ENCODE measurements at places on chromosomes 5 and 9.

DNA sequence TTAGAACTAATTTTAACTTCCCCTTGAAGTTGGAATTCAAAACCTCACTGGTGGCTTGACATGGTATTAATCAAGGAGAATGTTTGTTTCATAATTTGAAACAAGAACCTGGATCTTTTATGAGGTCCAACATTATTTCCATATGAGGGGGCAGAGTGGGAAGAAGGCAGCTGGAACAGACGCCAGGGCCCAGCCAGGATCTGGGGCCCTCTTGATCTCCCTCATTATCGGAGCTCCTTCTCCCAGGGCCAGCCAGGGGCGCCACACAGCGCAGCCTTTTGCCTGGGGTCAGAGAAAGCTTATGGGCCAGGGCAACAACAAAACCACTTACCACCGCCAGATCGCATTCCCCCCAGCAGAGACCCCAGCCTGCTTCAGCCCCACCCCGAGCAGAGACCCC lies 27.1 kb upstream of the NKD2 start:
- DNase-seq: no peak

DNA sequence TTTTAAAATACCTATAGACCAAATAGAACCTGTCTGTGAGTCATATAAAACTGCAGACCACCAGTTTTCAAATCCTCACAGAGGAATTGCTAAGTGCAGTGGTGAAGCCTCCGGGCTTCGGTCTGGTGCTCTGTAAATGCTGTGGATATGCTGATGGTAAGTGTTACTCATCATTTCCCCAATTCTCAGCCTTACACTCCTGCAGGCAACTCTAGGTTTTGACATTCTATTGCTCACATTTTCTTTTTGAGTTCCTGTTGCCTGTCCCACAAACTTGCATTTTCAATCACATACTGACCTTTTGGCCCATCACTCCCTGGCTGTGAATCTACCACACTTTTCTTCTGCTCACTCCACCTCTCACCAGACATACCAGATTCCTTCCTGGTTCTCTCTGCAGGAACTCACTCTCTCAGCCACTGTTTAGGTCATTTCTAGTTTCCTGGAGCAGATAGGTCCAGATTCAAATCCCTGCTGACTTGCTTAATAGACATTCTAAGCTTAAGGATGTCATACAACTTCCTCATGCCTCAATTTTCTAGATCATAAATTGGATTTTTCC lies 192.9 kb downstream of the RAB3C start:
- DNase-seq: no peak

DNA sequence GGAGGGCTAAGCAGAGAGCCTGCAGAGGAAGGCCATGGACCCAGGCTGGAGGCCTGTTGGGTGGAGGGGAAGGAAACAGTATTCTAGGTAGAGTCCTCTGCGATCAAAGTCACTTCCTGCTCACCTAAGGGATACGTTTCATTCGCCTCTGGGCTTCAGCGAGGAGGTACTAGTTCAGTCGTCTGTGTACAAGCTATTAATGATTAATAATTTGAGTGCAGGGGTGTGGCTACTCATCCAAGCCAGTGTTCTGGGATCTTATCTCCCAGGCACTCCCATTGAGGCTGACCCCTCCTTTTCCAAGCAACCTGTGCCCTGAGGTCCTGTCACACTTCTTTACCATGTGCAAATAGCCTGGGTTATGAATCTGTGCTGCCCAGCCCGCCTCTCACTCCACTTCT lies 25.2 kb downstream of the RALGPS1 start:
- no peak for DNase-seq

GRCh38 chr9:20603524-20604268 lies 18.6 kb downstream of the MLLT3 start:
- no peak for DNase-seq

DNA sequence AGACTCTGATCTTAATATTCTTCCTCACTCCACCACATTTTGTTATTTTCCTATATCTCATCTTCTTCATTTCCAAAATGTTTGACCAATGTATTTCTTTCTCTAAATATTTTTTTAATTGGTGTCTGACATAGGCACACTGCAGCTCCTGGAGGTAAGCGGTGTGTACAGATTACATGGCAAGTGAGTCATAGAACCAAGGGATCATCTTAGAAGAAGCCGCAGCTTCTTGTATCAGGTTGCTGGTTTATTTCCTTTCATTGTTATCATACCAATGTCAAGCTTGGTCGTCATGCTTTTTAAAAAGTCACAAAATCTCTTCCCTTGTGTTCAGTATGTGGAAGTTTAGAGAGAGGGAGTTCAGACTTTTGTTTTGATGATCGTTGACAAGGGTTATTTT lies 526.1 kb upstream of the CDH18 start:
- DNase-seq: no peak

- DNase-seq: no peak
Observed at GRCh38 chr9:3857673-3858072, 331.9 kb upstream of the RFX3 start.

DNA sequence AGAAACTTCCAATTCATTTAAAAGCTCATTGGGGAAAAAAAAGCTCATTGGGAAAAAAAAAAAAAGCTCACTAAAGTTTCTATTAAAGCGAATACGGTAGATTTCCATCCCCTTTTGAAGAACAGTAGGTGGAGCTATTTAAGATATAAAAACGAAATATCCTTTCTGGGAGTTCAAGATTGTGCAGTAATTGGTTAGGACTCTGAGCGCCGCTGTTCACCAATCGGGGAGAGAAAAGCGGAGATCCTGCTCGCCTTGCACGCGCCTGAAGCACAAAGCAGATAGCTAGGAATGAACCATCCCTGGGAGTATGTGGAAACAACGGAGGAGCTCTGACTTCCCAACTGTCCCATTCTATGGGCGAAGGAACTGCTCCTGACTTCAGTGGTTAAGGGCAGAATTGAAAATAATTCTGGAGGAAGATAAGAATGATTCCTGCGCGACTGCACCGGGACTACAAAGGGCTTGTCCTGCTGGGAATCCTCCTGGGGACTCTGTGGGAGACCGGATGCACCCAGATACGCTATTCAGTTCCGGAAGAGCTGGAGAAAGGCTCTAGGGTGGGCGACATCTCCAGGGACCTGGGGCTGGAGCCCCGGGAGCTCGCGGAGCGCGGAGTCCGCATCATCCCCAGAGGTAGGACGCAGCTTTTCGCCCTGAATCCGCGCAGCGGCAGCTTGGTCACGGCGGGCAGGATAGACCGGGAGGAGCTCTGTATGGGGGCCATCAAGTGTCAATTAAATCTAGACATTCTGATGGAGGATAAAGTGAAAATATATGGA lies at the start of gene PCDHGA12:
PCDHGA12 (plus strand) TSS at position 176 of the 782 bp plus-strand sequence; CDS start at position 429, 253 bp downstream.
- DNase-seq: no peak

DNA sequence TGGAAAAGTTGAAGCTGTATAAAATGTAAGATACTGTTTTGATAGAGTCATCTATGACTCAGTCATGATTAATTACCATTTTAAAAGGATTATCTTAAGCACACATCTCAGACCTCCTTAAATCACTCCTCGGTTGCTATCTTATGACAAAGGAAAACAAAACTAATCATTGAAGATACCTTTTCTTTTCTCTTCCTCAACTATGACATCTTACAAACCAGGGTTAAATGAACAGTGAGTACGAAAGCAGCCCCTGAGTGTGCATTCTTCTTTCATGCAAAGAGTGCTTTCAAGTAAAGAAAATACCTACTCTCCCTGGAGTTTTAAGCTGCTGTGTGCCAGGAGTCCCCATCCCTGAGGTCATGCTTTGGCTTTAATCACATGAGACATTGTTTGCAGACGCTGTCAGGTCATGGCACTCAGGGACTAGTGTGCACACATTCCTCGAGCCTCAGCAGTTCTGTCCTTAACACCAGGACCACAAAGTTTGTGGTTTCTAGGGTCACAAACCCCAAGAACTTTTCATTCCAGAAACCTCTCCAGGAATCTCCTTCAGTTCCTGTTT lies 86.7 kb upstream of the ICE1 start:
- peak; percentile 13 for DNase-seq

- DNase-seq: no peak
Observed at GRCh38 chr5:137847687-137848086, 20.0 kb upstream of the MYOT start.

DNA sequence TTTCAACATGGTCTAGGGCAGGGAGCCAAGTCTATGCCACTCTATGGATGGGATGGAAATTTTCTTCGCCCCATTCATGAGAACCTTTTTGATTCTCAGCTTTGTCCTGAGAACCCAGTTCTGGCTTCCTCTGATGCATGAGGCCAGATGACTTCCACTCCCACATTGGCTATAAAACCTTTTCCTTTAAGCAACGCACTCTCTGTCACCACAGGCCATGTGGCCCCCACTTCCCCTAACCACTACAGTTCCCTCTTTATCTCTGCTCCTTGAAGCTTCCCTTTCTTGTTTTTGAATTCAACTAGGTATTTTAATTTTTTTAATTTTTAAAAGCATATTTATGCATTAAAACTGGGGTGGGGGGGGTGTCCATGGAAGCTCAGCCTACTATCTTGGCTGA lies 401.3 kb downstream of the ENC1 start:
- no peak for DNase-seq

DNA sequence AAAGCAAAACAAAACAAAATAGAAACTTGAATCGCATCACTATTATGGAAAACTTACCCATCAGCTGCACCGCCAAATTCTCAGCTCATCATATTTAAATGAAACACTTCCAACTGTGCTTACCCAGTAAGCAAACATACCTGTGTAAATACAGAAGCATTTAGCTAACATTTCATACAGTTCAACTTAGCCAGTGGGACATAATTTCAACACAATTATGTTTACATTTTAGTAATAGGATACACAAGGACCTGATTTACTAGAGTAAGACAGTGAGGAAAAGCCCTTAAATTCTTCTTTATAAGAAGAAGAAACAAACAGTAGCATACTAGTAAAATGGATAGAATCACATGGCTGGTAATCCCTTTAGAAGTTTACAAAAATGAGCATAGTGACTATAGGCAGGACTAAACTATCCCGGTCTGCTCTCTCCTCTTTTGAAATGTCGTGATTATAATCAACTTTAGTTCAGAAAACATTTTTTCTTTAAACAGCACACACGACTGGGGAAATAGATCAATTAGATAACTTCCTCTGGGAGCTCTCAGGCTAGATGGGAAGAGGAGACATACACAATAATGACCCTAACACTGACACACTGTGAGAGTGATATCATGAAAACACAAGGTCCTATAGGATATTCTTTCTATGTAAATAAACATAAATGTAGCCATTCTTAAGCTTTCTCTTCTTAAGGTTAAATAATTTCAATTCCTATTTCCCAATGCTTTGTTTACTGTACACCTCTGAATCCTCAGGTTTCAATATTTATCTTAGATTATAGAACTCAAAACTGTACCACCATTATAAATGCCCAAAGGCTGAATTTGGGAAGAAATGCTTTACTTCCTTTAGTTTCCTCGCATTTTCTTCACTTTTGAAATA lies 15.9 kb upstream of the CDC20B start:
- no peak for DNase-seq

GRCh38 chr9:96317335-96317980 lies 15.5 kb upstream of the HSD17B3 start:
- peak; percentile 41 for DNase-seq

DNA sequence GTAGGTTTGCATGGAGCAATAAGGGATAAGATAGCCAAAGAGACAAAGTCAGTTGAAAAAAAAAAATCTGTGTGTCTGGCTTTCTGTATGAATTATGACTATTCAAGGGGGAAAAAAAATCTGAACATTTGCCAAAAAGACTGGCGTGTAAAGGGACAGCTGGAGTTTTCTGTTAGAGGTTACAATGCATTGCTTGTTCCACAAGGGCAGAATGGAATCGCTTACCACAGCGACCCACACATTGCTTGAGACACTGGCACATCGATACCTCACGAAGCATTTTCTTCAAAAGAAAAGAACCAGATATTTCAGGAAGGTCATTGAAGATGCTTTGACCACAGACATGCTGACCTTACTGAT lies 327.8 kb downstream of the TMEM167A start:
- no peak for DNase-seq

DNA sequence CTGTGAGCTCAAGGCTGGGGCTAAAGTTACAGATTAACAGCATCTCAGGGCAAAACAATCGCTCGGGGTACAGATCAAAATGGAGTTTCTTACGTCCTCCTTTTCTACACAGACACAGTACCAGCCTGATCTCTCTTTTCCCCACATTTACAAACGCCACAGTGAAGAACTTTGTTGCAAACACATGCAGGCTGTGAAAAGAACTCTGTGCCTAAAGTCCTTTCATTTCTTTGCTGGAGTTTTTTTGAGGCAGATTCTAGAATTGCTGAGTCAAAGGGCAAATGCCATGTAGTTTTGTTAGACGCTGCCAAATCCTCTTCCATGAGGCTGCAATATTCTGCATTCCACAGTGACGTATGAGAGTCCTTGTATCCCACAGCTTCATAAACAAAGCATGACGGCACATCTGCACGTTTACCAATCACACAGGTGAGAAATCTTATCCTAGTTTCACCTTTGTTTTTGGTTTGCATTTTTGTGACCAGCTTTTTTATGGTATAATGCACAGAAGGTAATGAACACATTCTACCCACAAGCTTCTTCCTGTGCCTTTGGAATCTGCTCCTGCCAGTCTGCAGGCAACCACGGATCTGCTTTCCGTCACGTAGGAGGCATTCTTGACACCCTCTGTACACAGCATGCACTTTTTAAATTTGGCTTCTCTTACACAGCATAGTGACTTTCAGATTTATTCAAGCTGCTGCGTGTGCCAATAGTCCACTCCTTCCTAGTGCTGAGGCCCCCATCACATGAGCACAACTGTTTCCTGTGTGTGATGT lies 44.6 kb upstream of the LPCAT1 start:
- DNase-seq: no peak

DNA sequence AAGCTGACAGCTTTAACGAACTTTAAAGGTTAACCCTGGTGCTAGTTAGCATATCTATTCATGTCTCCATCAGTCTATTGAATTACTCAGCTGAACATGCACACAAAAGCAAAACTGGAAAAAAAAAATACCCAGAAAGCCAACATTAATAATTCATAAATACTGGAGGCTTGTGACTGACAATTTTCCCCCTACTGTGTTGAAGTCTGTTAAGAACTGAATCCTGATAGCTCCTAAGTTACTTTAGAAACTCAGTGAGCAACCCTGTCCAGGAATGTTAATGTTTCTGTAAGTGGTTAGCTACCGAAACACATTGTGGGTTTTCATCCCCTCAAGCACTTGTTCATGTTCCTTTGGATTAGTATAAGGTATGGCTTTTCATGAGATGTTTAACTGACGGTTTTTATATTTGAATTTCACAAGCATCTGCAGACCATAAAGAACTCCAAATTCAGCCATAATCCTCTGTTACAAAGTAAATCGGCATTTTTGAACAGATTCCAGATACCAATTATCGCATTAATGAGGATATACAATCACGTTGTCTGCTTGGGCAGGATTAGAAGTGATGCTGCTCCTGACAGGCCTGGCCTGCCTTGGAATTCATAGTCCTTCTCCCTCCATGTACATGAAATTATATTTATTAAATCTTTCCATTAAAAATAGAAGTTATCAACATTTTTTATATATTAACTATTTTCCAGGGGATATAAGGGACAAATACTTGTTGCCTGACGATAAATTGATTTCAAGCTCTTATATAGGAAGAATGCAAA lies 331.2 kb downstream of the TLE4 start:
- DNase-seq: no peak

DNA sequence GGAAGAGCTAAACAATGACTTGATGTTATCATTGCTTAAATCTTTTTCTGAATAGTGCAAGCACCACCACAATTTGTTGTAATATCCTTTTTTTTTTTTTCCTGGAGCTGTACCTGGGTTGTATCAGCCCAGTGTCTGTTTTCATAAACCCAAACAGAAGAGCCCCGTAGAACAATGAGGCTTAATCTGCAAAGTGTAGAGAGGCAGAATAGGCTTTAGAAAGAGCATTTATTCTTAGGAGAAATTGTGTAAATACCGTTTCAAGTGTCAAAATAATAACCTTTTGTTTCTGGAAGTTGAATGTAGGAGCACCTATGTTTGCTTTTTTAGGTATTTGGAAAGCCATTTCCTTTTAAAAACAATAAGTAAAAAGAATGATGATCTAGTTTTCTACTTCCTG lies 26.4 kb downstream of the RGS7BP start:
- DNase-seq: no peak

Data from HCT116 (cell line).